ENCODE measurements at places on chromosomes 16 and 17.

GRCh38 chr17:12402963-12403622 lies 262.6 kb upstream of the MYOCD start:
- DNase-seq = no peak

- DNase-seq = no peak
Observed at GRCh38 chr17:79255926-79256585, 181.4 kb downstream of the ENGASE start.

- no peak for DNase-seq
Observed at GRCh38 chr17:43400943-43401717, 2.3 kb downstream of the ARL4D start.

DNA sequence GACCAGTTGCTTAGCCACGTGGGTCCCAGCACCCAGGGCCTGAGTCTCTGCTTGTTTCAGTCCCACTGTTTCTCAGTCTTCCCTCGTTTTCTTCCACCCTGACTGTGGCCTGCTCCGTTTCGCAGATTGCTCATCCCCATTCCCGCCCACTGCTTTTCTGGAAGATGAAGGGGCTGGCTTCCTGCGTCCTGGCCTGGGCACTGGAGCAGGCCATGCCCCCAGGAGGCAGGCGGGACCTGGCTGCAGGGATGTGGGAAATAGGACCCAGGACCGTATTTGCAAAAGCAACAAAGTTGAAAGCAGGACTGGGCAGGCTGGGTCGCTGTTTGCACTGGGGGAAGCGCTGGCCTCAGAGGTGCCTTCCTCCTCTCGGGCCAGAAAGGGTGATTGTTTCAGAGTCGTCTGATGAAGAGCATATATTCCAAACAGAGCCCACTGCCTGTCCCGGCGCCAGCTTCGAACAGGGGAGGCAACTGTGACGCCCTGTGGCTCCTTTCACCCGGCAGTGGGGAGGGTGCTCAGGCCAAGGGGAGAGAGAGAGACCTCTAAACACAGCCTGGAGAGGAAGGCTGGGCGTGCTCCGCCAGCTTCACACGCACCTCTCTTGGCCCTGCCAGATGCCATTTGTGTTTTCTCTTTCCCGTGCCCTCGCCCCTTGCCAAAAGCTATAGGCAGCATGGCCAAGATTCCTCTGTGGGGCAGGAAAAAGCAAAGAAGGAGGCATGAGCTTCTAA lies 108.6 kb downstream of the CMIP start:
- no peak for DNase-seq

DNA sequence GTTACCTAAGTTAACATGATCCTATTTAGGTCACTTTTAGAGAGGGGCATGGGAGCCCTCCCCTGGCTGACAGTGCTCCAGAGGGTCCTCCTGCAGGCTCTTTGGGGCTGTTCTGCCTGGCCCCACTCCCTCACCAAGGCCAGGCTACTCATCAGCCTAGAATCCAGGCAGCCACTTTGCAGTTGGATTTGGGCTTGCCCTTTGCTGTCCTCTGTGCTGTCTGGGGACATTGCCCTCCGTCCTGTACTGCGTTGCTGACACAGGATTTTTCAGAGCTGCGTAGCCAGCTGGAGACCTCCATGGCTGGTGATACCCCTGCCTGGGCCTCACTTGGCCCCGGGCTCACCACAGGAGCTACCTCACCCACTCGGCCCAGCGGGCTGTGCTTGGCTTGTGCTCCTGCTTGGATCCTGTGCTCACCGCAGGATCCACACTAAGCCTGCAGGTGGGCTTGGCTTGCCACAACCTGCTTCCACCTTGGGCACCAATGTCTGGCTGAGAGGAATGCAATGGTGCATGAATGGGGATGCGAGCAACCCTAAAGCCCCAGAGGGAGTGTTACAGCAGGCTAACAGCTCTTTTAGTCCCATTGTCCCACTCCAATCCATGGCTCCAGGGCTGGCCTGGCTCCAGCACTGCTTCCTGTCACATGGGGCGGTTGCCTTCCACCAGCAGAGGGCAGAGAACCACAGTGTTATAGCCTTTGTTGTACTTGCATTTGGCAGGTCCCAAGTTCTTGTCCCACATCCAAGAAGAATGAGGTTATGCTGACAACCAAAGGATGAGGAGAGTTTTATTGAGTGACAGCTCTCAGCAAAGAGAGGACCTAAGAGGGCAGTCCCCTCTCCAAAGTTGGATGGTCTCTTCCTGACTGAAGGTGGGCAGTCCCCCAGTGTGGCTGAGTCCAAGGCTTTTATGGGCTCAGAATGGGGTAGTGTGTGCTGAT lies 21.5 kb downstream of the CCL4 start:
- no peak for DNase-seq

- no peak for DNase-seq
Observed at GRCh38 chr17:59441464-59442096, 110.1 kb downstream of the YPEL2 start.

DNA sequence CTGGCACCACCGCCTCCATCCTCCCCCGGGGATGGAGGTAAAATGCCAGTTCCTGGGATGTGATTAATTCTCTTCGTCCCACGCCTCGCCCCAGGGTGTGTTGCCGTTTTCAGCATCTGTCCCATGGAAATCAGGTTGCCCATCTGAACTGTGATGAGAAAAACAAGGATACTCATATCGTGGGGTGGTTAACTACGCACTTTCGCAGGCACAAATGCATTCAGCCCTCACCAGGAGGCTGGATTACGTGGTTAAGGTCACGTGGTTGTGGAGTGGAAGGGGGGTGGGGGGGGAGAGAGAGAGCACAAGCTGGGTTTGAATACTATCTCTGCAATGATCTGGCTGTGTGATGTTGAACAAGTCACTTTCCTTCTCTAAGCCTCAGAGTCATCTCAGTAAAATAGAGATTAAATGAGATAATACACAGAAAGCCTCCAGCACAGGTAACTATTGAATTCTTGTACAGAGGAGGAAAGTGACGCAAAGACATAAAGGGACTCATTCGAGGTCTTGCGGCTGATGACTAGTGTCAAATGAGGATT lies 74.7 kb downstream of the BMERB1 start:
- no peak for DNase-seq

DNA sequence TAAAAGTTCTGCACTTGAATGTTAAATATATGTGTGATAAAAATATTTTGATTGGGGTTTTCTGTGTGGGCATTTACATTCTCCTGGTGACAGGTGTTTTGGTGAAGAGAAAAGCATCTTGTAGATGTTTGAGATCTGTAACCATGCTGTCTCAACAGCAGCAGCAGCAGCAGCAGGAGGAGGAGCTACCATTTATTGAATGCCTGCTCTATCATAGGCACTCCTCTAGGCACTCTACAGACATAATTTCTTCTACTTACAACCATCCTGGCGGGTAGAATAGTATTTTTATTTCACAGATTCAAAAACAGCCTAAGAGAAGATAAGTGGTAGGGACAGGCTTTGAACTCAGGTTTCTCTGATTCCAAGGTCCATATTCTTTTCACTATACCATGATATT lies 159.7 kb upstream of the TBX2 start:
- no peak for DNase-seq

- DNase-seq = peak; percentile 13
Observed at GRCh38 chr17:34146440-34147043, 108.5 kb upstream of the CCL2 start.
